ENCODE measurements at places on chromosomes 5 and 9.

DNA sequence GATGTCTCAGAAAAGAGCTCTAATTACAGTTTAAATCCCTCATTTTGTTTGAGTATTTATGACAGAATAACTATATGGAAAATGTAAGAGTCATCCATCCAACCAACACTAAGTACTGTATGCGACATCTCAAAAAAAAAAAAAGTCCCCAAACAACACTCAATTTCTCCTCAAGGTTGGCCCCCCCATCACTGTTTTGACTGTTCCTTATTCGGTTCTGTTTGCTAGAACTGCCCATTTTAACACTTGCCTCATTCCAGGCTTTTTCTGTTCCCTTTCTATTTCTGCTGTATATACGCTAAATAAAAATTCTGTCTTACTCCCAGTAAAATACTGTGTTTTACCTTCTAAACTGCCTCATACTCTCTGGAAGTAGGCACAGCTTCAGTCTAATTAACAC is 25.2 kb downstream of the GLDC start:
- no peak for DNase-seq

- no peak for DNase-seq
These were observed 70.3 kb downstream of the SPEF2 start for GRCh38 chr5:35687961-35688360.

- DNase-seq, result no peak
These were observed 37.8 kb downstream of the JADE2 start for GRCh38 chr5:134563221-134563620.

DNA sequence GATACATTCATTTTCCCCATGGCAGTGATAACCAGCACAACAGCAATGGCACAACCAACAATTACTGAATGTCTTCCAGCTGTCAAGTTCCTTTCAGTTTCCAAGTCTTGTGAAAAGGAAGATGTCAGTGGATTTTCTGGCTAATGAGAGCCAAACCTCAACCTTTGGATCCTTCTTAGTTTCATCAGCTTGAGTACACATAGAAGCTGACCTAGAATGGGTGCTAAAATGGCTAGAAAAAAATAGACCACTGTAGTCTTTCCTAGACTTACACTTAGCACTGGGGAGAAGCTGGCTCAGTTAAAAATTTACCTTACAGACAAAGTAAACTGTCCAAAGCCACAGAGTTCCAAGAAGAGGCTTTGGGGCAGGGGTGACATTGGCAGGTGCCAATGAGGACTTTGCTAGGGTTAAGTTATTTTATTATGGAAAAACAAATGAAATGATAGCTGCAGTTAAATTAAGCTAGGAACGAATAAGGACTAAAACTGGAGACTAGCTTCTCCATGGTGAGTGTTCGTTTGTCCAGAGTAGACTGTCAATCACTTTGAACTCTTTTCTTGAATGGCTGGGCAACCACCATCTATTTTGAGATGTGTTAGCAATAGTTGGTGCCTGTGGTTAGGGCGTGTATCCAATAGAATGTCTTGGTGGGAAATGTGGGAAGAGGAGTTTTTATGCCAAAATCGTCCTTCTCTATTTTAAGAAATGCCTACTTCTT is 25.9 kb upstream of the TXN start:
- no peak for DNase-seq

GRCh38 chr9:126299706-126300276 is 26.8 kb upstream of the MVB12B start:
- DNase-seq, result no peak

DNA sequence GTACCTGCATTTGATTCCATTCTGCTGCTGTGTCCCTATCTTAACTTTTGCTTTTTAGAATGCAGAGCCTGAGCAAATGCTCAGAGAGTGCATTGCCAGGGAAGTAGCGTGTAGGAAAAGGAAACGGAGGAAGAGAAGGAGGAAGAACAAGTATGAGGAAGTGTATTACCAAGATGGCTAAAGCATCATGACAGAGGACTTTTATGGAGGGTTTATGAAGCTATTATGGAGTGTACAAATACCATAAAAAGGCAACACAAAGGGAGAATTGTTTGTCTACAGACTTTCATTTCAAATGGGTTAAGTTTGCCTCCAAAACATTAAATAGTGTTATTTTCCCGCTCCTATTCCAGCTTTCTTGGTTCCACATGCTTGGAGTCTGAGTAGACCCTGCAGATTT is 1899.8 kb upstream of the NUDT12 start:
- DNase-seq, result no peak

DNA sequence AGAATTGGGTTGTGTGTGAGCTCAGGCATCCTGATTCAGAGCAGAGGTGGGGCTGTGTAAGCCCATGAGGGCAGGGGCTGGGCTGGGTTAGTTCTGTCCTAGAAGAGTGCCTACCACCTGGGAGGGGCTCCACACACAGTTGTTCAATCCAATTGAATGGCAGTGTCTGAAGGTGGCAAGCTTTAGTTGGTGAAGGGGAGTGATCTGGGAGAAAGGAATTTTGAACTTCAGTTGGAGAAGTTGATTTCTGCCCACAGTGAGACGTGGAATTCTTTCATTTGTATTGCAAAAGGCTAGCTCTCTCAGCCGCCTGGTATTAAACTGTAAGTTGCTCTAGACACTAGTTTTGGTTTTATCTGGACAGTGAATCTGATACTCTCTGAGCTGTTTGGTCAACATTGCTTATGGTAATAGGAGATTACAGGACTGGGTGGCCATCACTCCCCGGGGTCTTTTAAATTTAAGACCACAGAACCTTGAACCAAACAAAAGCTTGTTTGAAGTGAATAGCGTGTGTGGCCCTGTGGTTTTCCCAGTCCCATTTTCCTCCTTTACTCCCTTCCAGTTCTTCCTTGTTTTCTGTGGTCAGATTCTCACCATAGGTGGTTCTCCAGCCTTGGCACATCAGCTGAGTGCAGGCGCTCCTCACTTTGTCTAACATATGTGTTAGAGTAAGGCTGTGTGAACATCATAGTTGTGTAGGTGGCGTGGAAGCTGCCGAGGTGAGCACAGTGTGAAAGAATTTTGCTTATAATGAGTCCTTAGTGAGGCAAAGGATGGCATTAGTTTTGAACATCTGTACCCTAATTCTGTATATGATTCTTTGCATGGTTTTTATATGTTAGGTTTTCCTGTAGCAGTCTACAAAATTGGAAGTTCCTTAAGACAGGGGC is 78.0 kb downstream of the ARHGAP26 start:
- DNase-seq, result no peak

DNA sequence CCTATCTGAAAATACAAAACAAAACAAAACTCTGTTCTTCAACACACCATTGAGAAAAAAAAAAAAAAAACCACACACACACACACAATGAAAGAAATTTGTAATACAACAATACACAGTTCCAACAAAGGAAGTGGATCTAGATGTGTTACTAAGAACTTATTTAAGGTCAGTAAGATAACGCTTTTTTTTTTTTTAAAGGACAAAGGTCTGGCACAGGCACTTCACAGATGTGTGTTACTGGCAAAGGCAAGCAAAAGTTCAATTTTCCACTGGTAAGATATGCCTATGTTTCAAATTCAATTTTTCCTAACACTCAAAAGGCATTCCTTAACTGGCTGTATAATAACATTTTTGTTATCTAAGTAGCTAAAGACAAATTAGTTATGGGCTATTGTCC is 3.6 kb downstream of the RFK start:
- DNase-seq, result no peak

GRCh38 chr5:67305913-67306710 is 109.5 kb upstream of the CD180 start:
- DNase-seq, result no peak

DNA sequence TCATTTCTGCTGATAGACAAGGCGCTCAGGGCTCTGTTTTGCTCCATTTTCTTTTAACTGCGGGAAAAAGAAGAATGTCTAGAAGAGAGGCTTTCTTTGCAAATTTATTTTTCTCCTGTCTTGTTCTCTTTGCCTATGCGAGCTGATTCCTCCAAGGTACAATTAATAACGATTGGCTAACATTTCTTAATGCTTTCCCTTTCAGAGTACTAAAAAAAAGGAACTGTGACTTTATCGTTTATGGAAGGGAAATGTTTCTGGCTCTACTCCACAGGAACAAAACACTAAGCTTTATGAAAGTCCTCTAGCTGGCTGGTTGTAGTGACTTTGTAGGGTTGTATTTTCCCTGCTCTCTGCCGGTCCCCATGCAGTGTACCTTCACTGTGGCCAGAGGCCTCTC is 11.7 kb downstream of the NSG2 start:
- no peak for DNase-seq

DNA sequence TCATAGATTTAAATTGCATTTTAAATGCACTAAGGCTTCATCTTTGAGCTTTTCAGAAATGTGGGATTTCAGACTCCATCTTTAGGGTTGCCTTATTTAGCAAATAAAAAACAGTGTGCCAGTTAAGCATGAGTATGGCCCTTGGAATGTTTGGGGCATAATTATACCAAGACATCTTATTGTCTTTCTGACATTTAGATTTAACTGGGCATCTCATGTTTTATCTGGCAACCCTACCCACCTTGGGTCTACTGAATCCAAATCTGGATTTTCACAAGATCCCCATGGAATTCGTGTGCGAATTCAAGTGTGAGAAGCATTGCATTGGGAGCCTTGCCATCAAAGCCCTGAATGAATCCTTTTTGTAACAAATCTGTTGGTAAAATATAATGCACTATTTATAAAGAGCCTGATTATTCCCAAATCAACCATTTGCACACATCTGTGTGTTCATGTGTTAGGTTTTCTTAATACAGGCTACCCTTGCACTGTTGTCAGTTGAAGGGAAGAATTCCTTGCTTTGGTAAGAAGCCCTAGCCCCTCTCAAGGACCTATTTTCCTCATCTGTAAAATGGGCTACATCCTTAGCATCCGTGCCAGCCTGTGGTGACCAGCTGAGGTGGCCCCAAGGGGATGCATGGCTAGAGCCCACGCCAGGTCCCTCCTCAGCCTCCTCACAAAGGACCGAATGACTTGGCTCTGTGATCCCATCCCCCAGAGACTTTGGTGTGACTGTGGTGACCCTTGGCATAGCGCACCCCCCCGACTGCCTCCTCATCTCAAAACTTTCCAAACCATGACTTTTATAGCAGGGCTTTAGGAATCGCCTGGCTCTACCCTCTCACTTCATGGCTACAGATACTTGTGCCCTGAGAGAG is 8.1 kb downstream of the GSN start:
- DNase-seq, result no peak

DNA sequence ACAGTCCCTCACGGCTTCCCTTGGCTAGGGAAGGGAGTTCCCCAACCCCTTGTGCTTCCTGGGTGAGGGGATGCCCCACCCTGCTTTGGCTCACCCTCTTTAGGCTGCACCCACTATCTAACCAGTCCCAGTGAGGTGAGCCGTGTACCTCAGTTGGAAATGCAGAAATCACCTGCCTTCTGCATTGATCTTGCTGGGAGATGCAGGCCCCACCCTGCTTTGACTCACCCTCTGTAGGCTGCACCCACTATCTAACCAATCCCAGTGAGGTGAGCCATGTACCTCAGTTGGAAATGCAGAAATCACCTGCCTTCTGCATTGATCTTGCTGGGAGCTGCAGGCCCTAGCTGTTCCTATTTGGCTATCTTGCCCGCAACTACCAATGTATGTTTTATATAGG is 44.7 kb downstream of the CCL28 start:
- DNase-seq, result no peak

- DNase-seq, result peak; percentile 83
These were observed 12.1 kb downstream of the NOTCH1 start for GRCh38 chr9:136533775-136534157.

DNA sequence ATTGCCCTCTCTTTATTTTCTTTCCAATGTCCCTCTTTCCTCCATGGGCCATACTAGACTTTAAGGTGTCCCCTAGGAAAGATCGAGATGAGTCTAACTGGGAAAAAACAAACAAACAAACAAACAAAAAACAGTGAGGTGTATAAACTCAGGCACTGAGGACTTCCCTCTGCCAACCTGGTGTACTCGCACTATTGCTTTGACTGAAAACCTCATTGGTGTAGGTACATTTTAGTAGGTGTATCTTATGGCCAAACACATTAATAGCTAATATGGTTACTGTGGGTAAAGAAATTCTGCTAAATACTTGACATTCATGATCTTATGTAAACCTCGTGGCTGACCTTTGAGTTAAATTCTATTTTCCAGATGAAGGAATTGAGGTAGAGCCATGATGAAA is 74.3 kb downstream of the TNC start:
- DNase-seq, result no peak

GRCh38 chr5:151683986-151684588 is 2.6 kb downstream of the SPARC start:
- no peak for DNase-seq

- DNase-seq, result no peak
These were observed 5.7 kb downstream of the SLC6A3 start for GRCh38 chr5:1439388-1440097.

DNA sequence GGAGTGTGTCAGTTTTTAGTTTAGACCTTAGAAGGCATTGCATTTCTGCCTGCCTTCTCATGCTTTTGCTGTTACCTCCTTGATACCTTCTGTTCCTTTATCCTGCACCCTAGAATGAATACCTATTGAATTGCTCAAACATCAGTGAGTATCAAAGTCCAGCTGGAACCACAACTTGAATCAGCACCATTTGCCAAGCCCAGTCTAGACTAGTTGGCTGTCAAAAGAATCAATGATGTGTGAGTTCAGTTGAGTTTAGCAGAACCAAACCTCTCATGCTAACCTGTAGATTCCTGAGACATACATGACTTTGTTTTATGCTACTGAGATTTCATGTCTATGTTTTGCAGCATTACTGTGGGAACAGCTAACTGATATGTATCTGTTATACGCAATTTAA is 116.6 kb downstream of the FAM170A start:
- no peak for DNase-seq

- no peak for DNase-seq
These were observed 82.1 kb upstream of the LMX1B start for GRCh38 chr9:126531591-126531990.

- DNase-seq, result no peak
These were observed 64.4 kb upstream of the CACNA1B start for GRCh38 chr9:137813167-137813566.

DNA sequence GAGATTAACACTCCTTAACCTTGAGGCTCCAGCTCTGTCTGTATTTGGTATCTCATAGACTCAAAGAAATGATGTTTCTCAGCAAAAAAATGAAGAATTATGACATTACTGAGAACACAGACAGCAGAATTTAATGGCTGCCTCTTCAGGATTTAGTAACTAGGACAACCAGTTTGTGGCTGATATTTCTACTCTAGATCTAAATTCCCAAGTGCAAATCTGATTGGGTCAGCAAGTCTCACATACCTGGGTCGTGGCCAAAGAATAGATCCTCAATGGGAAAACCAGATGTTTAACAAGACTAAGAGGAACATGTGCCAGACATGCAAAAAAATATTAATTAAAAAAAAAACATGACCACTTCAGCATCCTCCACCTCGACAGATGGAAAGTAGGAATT is 608.9 kb downstream of the DTWD2 start:
- no peak for DNase-seq
